ENCODE measurements at places on chromosomes 6 and 20.
A peak's percentile ranks its signal among the peaks of the same experiment; 100 is the strongest.

DNA sequence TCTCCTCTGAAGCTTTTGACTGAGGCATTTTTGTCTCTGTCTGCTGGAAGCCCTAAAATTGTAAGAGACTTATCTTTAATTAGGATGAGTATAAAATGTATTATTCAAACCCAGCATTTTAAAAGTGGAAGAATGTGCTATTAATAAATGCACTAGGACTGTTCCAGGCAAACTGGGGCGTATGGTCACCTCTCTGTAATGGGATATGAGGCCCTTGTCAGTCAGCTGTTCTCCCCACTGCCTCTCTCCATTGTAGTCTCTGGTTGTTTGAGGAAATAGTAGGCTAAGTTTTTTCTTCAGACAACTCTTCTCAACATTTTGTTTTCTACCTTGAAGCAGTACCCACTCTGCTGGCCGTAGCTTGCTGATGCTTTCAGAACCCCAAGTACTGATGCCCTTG is 14.3 kb upstream of the DEF6 start:
- no peak for DNase-seq

DNA sequence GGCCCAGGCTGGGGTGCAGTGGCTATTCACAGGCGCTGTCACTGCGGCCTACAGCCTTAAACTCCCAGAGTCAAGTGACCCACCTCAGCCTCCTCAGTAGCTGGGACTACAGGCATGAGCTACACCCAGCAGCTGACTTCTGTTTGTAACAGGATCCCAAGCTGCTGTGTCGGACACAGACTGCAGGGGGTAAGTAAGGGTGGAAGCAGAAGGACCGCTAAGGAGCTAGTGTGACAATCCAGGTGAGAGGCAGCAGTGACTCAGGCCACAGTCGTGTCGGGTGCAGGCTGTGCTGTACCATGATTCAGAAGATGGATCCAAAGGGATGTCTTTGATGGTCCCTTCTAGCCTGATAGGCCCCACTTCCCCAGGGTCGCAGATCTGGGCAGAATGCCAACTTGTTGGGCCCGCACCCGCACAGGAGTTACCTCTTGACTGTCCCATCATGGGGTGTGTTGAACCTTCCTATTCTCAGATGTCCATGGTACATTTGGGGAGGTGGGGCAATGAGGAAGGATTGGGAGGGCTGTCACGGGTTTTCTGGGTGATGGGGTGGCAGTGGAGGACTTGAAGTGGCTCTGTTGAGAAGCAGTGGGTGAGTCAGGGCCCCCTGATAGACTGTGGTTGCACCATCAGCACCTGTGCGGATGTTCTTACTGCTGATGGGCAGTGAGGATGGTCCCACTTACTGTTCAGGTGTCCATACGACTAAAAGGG is 25.3 kb downstream of the AAR2 start:
- no peak for DNase-seq

GRCh38 chr20:23361476-23362391 is at the start of gene GZF1:
TSS of gene GZF1 (plus strand) at chr20:23362182. CDS start at chr20:23364384, 2,202 bp downstream.
- peak; percentile 80 for DNase-seq

DNA sequence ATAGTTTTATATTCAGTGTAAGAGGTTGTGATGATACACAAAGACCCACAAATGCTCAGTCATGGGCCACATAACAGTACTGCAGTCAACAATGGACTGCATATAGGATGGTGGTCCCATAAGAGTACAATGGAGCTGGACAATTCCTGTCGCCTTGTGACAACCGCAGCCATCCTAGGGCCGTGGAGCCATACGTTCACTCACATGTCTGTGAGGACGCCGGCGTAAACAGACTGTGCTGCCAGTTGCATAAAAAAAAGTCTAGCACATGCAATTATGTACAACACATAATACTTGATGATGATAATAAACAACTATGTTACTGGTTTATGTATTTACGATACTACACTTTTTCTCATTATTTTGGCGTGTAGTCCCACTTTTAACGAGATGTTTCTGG is 30.9 kb downstream of the BFSP1 start:
- DNase-seq = no peak

GRCh38 chr6:3758842-3759144 is 7.3 kb upstream of the PXDC1 start:
- no peak for DNase-seq

- DNase-seq = no peak
Measured at GRCh38 chr20:41007481-41007880, 21.1 kb upstream of the TOP1 start.

GRCh38 chr6:89667872-89668556 is 29.5 kb upstream of the LYRM2 start:
- no peak for DNase-seq

GRCh38 chr6:125421836-125422235 is 120.1 kb upstream of the HDDC2 start:
- no peak for DNase-seq
